ENCODE measurements at places on chromosomes 4 and X. TPM values are rescaled to one million over a fixed set of nuclear protein-coding genes. Genes with fewer than 3 reads are reported as not detected.

DNA sequence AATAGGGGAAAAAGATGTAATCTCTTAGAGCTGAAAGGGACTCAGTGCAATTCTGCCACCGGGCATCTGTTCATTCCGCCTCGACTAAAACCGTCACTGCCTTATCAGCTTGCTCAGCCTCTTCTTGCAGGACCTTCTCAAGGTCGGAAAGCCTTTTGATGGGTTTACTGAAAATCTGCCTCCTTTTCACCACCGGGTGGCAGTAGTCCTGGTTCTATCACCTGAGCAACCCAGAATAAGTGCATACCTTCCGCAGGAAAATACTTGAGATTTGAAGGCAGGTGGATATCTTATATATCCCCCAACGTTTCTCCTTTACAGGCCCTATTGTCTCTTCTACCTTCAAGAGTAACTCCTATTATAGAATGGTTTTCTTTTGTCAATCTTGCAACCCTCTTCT lies 103.4 kb upstream of the PAK3 start:
- DNase-seq = peak; percentile 38

GRCh38 chr4:3276986-3277385 lies 15.8 kb upstream of the RGS12 start:
- no peak for DNase-seq

GRCh38 chrX:3728454-3728853 lies 15.0 kb upstream of the PRKX start:
- DNase-seq = no peak

DNA sequence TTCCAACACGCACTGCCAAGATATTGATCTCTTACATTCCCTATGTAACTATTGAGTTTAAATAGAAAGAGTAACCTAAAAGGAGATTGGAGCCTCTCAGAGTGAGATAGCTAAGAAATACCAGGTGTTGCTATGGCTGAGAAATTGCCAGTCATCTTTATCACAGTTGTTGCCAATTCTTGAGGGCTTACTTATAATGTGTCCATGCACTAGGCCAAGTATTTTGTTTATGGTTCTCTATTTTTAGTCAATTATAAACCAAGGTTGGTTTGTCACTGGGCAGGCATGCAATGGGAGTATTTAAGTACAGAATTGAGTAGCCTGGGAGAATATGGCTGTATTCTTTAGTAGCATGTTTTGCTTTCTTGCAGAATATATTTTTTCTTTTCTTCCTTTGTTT lies 201.6 kb downstream of the TEX13A start:
- no peak for DNase-seq

- no peak for DNase-seq
These were observed 29.7 kb downstream of the OFD1 start for GRCh38 chrX:13764281-13764680.

DNA sequence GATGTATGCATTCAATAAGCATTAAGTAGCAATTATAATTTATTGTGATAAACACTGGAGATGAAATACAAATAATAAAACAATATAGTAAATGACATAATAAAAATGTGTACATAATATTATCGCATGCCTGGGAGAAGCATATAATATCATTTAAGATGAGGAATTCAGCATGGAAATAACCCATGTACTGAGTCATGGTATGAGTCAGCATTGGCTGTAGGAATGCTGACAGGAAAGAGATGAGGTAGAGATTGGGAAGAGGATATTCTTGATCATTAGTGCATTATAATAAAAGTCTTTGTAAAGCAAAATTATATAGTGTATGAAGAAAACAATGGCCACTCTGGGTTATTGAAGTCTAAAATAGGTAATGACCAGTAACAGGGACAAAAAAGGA lies 82.8 kb downstream of the MAGEB10 start:
- DNase-seq = peak; percentile 69

GRCh38 chrX:82703551-82703950 lies 804.5 kb upstream of the POU3F4 start:
- DNase-seq = no peak

DNA sequence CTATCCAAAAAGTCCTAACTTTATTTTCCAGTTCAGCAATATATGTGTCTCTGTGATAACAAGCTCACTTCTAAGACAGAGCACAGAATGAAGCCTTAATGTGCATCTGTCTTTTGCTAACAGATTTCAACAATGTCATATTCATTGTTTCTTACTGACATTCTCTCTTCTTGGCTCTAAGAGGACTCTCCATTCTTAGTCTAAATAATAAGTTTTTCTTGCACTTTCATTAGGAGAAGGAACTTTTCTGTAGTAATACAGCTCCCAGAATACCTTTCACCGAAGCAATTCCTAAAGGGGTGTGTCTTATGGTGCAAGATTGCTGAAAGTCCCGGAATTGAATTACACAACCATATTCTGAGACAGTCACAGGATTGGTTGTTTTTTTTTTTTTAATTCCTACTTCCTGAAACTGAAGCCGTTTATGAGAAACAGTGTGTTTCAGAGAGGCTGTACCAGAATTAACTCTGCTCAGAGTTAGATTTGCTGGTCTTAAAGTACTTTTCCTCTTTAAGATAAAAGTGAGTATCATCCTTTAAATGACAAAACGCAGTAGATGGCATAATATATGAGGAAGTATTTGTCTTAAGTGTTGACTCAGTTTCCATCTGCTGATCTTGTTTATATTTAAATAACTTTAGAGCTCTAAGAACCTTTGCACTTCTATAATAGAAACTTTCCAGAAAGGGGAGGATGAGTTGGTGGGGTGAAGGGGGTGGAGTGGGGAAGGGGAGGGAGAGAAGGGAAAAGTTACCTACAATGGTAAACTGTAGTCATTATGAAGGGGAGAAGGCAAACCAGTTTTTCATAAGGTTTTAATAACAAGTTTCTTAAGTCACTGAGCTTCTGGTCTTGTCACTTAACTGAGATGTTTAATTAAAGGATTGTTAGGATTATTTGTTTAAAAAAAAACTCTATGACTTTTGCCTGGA lies at the start of gene ALPK1:
Gene ALPK1 (plus strand): TSS at position 421 of the 932 bp plus-strand sequence.
- DNase-seq = no peak

GRCh38 chr4:121791481-121791880 lies 9.6 kb upstream of the EXOSC9 start:
- DNase-seq = no peak

- no peak for DNase-seq
These were observed 73.1 kb downstream of the MAML3 start for GRCh38 chr4:140080883-140081282.

DNA sequence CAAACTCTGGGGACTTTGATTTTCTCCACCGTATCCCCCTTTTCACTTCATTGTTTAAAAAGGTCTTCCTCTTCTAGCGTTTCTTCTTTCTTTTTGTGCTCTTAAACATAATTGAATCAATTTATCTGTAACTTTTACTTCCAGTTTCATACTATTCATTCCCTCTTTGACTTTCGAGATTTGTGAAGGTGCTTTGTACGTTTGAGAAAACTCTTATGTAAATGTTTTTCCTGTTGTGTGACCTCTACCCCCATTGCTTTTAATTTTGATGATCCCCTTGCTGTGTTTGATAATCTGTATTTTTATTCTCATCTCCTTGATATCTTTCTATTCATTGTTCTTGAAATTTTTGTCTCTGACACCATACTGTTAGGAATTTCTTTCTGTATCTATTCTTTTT lies 4.8 kb downstream of the USP38 start:
- no peak for DNase-seq

- DNase-seq = no peak
These were observed 356.2 kb downstream of the ADGRL3 start for GRCh38 chr4:61556277-61556676.

GRCh38 chr4:168694667-168695066 lies 197.8 kb downstream of the PALLD start:
- peak; percentile 7 for DNase-seq

- DNase-seq = no peak
These were observed 293.2 kb upstream of the PRPS2 start for GRCh38 chrX:12497832-12498591.

- no peak for DNase-seq
These were observed 233.6 kb upstream of the WDFY3 start for GRCh38 chr4:85200106-85200505.

DNA sequence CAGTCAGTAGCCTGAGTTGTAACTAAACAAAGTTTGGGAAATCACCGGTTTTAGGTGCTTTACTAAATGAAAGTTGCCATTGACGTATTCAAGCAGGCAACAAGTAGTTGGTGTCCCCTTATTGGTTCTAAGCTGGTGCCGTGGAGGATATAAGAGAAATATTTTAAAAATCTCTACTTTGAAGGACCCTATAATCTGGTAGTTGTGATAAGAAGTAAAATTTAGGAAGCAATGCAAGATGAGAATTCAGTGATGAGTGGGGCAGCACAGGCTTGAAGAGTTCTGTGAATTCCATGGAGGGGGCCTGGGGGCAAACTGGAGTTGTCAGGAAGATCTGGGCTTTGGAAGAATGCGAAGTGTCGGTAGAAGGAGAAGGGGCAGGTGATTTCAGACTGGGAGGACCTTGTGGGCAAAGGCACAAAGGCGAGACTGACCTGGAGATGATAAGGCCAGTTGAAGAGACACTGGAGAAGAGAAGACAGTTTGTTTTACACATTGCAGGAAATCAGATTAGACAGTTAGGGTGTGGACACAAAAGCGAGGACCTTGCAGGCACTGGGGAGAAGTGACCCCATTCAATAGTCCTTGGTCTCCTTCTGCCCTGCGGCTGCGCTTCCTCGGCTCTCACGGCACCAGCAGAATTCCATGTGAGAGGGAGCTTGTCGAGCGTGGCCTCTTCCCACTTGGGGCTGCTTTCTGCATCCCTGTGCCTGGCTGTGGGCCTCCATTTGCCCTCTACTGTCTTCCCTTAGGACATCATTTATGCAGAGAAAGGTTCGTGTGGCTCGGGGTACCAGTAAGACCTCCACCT lies 1.3 kb downstream of the RHOH start:
- DNase-seq = no peak

- peak; percentile 36 for DNase-seq
These were observed 1.4 kb downstream of the CD99 start for GRCh38 chrX:2692221-2693112.

- peak; percentile 31 for DNase-seq
These were observed 5.4 kb upstream of the ADGRG2 start for GRCh38 chrX:19127649-19128168.

C1QTNF7 gene
- not detected for total RNA-seq

VMA21 gene
- 48.0 TPM for total RNA-seq

FGB gene
- total RNA-seq = not detected

SLC10A4 gene
- 0.20 TPM for total RNA-seq

NDNF gene
- 0.44 TPM for total RNA-seq

CLDN34 gene
- total RNA-seq = 0.20 TPM

POU3F4 gene
- total RNA-seq = not detected
